Naive thymus-derived CD4-positive, alpha-beta T cell (primary cell): ENCODE measurements at places on chromosomes 5 and 9. TPM values are rescaled to one million over a fixed set of nuclear protein-coding genes. Genes with fewer than 3 reads are reported as not detected.

GRCh38 chr5:144567421-144567780, 396.7 kb downstream of the KCTD16 start:
- no peak for DNase-seq

MGAT4B gene
- 12.3 TPM for polyA plus RNA-seq

WDR31 gene
- 0.49 TPM for polyA plus RNA-seq

DNA sequence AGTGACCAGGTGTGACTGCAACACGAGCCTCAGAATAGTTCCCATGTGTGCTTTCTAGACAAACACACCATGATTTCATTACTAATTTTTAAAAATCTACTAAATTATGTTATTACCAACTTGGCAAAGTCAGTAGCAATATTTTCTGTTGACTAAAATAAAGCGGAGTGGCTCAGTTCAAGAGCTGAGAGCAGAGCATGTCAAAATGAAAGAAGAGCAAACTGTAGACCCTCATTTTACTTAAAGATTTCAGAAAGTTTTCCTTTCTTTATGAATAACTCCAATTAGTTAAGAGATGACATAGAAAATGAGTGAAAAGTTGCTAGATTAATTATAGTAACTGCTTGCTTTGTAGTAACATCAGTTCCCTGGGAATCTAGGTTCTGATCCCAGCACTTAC, 17.9 kb downstream of the OXCT1 start:
- no peak for DNase-seq

GRCh38 chr5:172356527-172356926, 73.0 kb upstream of the UBTD2 start:
- DNase-seq = no peak

ZFP37 gene
- polyA plus RNA-seq = 1.7 TPM

DNA sequence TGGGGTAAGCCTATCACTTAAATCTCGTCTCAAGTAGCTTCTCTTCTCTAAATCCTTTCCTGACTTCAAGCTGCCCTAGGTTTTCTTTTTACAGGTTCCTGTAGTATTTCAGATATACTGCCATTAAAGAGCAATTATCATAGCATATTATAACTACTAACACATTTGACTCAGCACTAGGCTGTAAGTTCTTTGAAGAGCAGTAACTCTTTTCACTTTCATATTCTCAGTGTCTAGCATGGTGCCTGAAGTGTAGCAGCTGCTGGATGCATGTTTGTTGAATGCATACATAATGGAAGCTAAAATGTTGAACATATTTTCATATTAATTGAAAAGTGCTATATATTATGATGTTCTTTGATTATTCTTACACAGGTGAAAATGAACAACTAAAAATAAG, 22.5 kb downstream of the CCDC152 start:
- no peak for DNase-seq
